Femur (tissue), 1 donor: ENCODE measurements at places on chromosomes 11 and 22.

- no peak for DNase-seq
Observed at GRCh38 chr11:72061739-72062396, 18.5 kb downstream of the NUMA1 start.

DNA sequence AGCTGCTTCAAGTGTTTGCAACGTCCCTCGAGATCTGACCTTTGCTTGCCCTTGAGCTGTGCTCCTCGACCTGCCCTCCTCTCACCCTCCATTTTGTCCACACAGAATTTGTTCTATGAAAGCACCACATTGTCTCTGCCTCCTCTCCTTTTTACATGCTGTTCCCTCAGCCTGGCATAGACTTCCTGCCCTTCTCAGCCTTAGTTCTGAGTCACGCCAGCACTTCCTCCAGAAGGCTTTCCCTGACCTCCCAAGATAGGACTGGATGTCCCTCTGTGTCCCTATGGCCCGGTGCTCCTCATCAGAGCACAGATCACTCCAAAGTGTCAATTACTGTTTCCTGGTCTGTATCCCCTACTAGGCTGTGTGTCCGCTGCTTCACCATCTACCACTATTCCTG is 16.2 kb downstream of the JHY start:
- no peak for DNase-seq

GRCh38 chr11:92397221-92397755 is 172.7 kb downstream of the FAT3 start:
- DNase-seq: no peak

DNA sequence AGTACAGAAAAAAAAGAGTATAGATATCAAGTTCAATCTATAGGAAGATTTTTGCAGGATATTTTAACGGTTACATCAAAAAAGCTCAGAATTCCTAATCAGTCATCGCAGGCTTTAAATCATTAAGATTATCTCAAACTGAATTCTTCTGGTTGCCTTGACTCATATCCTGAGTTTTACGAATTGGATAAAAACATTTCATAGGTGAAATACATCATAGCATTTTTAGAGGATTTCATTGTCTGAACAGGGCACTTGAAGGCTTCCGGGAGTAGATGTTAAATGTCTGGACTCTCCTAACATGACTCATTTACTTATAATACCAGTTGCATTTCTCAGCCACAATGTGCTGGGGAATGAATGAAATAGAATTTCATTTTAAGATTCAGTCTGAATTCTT is 2216.6 kb upstream of the RAG2 start:
- no peak for DNase-seq
